Fibroblast of skin of abdomen (primary cell): ENCODE measurements at places on chromosomes 2 and 18.

- DNase-seq = no peak
These were observed 26.7 kb downstream of the PLEKHA3 start for GRCh38 chr2:178506949-178507348.

DNA sequence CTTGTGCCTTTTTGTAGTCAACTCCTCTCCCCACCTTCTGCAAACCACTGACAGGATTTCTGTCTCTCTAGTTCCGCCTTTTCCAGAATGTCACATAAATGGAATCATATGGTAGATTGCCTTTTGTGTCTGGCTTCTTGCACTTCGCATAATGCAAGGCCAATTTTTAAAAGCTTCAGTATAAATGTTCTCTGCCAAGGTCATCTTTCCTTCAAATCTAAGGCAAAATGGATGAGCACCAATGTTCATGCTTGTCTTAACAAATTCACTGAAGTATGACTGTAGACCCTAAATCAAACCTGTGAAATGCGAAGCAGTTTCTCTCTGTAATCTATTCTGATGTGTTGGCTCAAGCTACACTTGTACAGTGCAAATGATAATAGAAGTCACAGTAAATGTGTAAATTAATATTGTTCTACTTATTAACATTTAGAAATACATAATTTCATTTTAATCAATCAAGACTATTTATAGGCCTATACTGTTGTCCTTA, 92.8 kb upstream of the GLS start:
- no peak for DNase-seq

DNA sequence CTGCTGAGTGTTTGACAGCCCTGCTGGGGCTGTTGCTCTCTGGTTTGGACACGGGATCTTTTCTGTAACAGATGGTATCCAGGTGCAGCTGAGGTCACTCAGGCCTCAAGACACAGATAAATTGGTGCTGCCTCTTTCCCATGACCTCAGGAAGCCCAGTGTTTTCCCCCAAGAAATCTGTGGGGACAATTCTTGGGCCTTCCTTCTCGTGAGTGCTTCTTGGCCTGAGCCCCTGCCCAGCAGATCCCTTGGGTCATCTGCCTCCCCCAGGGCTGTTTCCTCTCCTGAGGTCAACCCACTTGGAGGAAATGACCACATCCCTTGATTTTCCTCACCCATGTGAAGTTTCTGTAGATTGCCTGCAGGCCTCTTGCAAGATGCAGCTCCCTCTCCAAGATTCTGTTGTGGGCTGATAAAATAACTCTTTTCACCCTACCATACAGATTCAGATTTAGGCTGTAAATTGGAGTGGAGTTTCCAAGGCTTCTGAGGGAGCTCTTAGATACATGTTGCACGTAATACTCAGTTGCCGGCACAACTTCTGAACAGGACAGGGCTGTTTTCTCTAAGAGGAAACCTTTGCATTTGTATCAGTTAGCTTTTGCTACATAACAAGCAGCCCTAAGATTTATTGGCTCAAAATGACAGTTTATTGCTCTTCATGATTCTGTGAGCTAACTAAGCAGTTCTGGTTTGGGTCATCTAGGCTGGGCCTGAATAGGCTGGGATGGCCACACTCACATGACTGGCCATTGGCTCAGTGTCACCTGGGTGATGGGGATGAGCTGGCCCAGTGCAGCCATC, 13.1 kb downstream of the ZAP70 start:
- no peak for DNase-seq

- DNase-seq = no peak
These were observed 8.4 kb upstream of the NR4A2 start for GRCh38 chr2:156340804-156341451.

GRCh38 chr2:99461828-99462483, 27.9 kb downstream of the REV1 start:
- no peak for DNase-seq

- no peak for DNase-seq
These were observed 582.9 kb upstream of the PIK3C3 start for GRCh38 chr18:41372046-41372665.

GRCh38 chr18:47345291-47345690, 93.8 kb upstream of the SKOR2 start:
- DNase-seq = no peak

- DNase-seq = no peak
These were observed 146.5 kb downstream of the ASB1 start for GRCh38 chr2:238573065-238573778.

GRCh38 chr2:212692466-212692865, 153.9 kb upstream of the ERBB4 start:
- no peak for DNase-seq

GRCh38 chr2:191612496-191612895, 65.4 kb upstream of the NABP1 start:
- peak; percentile 97 for DNase-seq

DNA sequence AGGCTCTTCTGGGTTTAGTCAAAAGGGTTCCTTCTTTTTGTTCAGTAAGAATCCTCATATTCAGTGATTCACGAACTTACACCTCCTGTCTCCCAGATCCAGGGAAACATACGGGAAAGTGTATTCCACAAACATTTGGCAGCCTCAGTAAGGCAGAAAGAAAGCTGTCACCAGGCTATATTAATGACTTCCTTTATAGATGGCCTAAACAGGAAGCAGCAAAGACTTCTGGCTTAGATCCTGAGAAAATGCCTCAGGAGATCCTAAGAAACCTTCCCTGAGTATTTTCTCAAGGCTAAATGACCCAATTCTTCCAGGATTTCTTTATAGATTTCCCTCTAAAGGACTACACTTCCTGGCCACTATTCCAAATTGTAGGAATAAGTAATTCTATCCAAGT, 1995.5 kb upstream of the CELF4 start:
- DNase-seq = peak; percentile 71

DNA sequence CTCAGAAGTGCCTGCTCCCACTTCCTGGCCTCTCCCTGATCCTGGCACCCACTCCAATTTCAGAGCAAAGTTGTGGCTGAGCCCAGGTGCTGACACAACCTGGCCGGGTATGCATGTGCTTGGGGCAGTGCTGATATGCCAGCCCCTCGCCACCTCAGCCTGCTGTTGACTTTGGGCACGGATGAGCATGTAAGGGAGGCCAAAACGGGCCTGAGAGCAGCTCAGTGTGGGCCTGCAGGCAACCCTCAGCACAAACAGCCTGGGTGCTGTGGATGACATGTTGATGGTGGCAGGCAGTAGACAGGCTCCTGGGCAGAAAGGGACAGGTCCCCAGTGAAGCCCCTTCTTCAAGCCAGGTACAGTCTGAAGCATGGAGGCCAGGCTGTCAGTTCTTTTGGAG, 553.6 kb upstream of the FSIP2 start:
- no peak for DNase-seq

- no peak for DNase-seq
These were observed 82.1 kb downstream of the MAP4K4 start for GRCh38 chr2:101779656-101780055.

DNA sequence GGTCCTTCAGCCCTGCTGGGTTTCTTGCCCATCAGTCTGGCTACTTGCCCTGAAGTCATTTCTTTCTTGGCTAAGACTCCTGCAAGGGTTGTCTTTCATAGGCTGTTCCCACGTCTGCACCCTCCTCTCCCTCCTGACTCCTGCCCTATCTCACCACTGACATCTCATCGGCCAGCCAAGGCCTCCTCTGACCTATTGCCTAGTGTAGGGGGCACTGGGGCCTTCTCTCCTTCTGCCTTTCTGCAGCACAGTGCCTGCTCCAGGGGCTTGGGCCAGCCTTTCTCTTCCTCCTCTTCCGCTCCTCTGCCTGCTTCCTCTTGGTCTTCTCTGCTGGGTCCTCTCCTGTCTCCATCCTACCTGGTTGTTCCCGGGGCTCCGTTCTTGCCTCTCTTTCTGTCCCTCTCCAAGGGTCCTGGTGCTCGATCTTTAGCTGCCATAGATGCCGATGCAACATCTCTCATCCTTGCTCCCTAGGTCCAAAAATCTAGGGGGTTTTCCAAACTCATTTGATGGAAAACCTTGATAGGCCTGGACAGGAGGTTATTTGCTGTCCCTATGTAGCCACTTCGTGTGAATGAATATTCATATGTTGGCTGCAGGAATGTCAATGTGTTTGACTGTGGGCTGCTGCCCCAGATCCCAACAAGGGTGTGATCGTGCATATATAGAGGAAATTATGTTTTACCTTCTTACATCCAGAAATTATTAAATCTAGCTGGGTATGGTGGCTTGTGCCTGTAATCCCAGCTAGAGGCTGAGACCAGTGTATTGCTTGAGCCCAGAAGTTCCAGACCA, 9.7 kb upstream of the NT5DC4 start:
- no peak for DNase-seq

GRCh38 chr2:85748039-85748734, 5.6 kb upstream of the ATOH8 start:
- no peak for DNase-seq

DNA sequence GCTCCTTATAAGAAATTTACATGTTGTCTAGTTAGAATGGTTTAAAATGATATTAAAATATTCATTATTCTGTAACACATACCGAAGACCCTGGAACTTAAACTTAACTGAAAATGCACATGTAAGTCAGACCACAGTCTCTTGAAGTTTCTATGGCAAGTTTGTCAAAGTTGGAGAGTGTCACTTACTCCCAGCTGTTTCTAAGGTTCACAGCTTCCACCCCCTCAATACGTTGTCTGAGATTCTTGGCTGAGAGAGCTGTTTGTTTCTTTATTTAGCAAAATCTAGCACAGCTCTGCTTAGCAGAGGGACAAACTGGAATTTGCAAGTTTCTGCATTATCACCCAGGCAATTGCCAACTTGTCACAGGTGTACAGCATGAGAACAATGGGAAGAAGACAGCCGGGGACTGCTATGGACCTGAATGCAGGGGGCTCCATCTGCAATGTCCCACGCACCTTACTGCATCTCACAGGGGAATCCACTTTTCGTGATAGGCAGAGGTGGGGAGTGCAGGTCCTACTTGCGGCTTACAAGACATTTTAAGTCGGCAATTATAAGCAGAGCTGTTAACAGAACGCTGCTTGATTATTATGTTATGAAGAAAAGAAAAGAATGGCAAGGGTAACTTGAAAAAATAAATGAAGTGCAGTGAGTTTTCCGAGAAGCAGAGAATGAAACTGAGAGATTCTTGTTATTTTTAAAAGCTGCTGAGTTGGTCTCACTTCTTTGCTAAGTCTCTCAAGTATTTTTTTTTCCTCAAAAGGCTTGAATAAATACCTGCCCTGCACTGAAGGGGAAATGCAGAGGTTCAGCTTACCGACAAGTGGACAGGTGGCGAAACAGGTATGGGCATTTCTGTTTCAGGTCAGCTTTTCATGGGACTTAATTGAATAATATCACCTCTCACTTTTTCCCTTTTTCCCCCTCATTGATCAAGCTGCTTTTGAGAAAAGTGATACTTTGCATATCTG, 1072.1 kb upstream of the FANCL start:
- DNase-seq = no peak

DNA sequence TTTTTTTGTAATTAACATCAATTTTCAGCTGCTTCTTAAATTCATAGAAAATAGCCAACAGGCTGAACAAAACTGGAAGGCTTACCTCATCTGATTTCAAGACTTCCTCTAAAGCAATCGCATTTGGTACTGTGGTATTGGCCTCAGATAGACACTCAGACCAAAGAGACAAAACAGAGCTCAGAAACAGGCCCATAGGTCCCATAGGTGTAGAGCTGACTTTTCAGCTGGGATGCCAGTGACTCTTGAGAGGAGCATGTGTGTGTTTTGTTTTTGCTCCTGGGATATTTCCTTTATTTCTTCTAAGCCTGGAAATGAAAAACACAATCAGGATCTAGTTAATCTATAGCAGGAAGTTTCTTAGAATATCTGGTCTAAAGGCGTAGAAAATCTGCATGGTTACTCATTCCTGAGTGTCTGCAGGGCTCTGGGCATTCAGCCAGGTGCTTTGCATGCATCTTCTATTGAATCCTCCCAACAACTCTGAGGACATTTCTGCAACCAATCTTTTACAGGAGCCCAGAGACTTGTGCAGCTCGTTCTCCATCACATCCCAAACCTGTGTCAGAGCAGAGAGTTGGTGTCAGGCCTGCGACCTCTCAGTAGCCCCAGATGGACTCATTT, 190.8 kb downstream of the RTP5 start:
- DNase-seq = peak; percentile 87

GRCh38 chr18:63161761-63162195, 157.8 kb downstream of the BCL2 start:
- peak; percentile 89 for DNase-seq

GRCh38 chr2:10454505-10454904, 6.4 kb upstream of the ODC1 start:
- no peak for DNase-seq

DNA sequence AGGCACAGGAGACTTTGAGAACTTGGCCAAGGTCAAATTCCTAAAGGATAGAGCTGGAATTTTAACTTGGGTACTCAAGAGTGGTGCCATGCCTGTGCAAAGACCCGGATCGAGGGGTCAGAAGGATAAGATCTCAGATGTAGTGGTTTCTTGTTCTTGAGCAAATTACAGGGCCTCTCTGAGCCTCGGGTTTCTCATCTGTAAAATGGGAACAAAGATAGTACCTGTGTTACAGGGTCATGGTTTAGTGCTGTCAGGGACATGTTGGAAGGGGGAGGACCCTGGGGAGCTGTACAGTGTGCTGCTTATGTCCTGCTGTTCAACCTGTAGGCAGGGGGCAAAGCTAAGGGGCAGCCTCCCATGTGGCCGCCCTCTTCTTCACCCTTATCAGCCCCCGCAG, 173.5 kb upstream of the HAAO start:
- DNase-seq = no peak

DNA sequence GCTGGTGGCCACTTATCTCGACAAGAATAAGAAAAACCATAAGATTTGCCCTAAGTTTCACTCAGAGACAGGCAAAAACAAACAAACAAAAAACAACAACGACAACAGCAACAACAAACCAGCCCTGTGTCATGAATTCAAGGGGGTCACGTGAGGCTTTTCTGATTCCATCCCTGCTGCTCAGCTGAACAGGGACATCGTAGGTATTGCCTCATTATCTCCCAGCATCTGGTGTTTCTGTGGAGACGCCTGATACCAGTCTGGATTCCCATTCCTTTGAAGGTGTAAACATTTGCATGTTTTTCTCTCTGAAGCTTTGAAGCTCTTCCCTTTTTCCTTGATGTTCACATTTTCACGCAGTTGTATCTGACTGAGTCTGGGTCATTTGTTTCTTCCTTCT, 117.4 kb downstream of the KCNF1 start:
- no peak for DNase-seq

DNA sequence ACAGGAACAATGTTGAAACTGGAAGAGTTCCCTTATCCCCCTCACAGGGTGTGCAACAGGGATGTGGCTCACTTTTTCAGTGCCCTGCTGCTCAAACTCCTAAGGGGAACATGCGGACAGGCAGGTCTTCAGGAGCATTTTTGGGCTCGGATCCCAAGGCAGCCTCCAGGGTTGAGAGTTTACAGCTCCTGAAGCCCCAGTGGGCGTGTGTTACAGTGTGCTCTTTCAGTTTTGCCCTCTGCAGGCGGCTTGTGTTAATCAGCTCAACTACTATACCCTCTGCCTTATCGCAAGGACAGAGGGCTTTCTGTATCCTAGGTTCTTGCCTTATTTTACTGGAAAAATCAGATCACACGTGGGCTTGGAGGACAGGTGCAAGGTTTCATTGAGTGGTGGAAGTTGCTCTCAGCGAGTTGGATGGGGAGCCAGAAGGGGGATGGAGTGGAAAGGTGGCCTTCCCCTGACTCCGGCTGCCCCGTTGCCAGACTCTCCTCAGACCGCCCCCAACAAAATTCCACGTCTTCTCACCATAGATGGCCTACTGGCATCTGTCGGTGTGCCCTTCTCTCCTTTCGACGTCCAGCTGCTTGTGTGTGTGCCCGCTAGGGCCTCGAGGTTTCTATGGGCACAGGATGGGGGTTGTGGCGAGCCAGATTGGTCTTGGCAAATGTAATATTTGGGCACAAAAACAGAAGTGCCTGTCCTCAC, 541.9 kb downstream of the TMX3 start:
- DNase-seq = no peak

- no peak for DNase-seq
These were observed 109.7 kb upstream of the CNTNAP5 start for GRCh38 chr2:123915380-123915779.

GRCh38 chr2:101796825-101797600, 99.5 kb downstream of the MAP4K4 start:
- no peak for DNase-seq
